ENCODE measurements at places on chromosomes 7 and 10.

DNA sequence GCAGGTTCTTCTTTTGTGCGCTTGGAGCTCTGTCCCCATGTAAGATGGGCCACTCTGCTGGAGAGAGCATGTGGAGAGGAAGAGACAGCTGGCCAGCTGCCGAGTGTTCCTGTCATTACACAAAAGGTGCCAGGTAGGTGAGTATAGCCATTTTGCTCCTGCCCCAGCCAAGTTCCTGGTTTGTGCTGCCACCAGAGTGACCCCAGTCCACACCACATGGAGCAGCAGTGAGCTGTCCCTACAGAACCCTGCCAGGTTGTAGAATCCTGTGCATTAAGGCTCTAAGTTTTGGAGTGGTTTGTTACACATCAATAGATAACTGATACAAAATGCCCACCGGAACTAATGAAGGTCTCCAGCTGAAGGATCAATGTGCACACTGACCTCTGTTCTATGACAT lies 84.6 kb upstream of the GHITM start:
- DNase-seq, result no peak

DNA sequence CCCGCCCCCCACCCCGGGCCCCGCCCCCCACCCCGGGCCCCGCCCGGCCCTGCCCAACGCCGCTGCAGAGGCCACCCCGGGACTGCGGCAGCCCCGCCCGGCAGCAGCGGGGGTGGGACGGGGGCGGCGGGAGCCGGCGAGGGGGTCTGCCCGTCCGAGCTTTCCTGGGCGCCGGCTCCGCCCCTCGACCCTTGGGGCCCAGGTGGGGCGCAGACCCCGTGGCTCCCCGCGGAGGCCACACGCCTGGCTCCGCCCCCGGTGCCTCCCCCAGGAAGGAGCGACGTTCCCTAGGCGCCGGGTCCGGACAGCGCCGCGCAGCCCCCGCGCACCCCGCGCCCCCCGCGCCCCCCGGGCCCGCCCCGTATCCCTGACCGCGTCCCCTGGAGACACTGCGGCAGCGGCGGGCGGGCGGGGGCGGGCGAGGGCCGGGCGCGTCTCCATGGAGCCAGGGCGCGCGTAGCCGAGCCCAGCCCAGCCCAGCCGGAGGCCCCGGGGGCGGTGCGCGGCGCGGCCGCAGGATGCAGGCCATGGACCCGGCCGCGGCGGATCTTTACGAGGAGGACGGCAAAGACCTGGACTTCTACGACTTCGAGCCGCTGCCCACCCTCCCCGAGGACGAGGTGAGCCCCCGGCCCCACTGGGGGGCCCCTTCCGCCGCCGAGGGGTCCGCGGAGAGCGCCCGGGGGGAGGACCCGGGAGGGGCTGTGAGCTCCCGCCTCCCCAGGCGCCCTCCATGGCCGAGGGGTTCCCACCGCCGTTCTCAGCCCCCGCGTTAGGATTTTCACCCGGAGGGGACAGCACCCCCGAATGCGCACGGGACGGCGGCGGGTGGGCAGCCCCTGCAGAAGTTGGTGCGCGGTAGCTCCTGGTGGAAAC lies at the start of gene KNDC1:
Gene KNDC1, plus strand, starts transcription at position 270 of the 876 bp plus-strand sequence. Its CDS starts 249 bp downstream, at position 519.
- no peak for DNase-seq

GRCh38 chr7:1705856-1706255 lies 35.8 kb downstream of the ELFN1 start:
- DNase-seq, result no peak

- DNase-seq, result no peak
These were observed 493.2 kb downstream of the TYW1 start for GRCh38 chr7:67489881-67490280.

GRCh38 chr7:155787171-155787851 lies 25.0 kb downstream of the SHH start:
- DNase-seq, result no peak

GRCh38 chr7:128792471-128793180 lies 858 bp downstream of the CCDC136 start:
- DNase-seq, result no peak

- peak; percentile 46 for DNase-seq
These were observed at the start of gene HTR5A for GRCh38 chr7:155069992-155070751. Gene HTR5A, plus strand, starts transcription at chr7:155070324. Its CDS starts 576 bp downstream, at chr7:155070900.

DNA sequence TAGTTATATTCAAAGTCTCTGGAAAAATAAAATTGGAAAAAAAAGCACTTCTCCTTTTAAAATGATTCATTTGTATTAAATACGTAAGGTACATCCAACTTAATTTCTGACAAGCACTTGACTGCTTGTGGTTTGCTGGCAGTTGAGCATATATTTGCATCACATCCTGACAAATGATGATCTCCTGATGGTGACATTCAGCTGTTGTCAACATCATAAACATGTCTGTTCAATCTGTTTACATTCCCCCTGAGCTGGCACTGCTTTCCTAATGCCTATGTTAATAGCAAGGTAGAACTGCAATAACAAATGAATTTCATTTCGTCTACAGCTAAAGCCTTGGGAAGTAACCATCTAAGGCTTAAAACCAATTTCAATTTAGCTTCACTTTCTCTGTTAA lies 24.4 kb downstream of the TSPAN12 start:
- no peak for DNase-seq

DNA sequence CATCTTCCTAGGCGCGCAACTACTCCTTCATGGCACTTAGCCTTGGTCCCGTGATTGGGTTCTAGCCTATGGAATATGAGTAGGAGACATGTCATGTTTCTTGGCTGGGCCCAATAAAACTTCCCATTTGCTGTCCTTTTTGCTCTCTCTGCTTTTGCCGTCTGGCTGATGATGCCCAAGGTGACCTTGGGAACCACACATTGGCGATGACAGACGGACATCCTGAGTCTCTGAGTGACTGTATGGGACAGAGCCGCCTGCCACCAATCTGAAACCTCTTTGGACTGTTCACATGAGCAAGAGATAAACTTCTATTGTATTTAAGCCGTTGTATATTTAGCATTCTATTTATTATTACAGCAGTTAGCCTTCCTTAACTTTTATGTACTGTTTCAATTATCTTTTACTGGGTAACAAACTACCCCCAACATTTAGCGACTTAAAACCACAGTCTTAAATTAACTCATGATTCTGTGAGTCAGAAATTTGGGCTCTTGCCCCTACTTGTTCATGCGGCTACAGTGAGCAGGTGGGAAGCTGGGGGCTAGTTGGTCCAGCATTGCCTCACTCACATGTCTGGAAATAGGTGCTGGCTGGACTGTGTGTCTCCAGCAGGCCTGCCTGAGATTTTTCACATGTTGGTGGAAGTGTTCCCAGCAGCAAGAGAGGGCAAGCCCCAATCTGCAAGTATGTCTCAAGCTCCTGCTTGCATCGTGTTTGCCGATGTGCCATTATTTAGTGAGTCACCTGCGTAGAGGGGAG lies 71.7 kb downstream of the NOD1 start:
- DNase-seq, result peak; percentile 24

All from retinal pigment epithelial cell (primary cell).